PC-9 (cell line): ENCODE measurements at places on chromosomes 7 and 10. TPM values are rescaled to one million over a fixed set of nuclear protein-coding genes. Genes with fewer than 3 reads are reported as not detected.

DNA sequence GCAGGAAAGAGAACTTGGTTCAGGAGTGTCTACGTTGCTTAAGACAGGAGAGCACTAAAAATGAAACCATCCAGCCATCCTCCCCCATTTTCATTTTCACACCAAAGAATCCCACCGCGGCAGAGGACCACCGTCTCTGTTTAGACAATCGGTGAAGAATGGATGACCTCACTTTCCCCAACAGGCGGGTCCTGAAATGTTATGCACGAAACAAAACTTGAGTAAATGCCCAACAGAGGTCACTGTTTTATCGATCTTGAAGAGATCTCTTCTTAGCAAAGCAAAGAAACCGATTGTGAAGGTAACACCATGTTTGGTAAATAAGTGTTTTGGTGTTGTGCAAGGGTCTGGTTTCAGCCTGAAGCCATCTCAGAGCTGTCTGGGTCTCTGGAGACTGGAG, 1.4 kb upstream of the IL6 start:
- H3K4me3 ChIP-seq: no peak overlapping the region
- H3K27ac ChIP-seq: peak overlapping the region; percentile 73
- H3K27me3 ChIP-seq: no peaks in the 10 kb centered on the region
- H3K4me1 ChIP-seq: peaks cover 39% of the 10 kb centered on the region
- H3K36me3 ChIP-seq: no peaks in the 10 kb centered on the region

- no peaks in the 10 kb centered on the region for H3K36me3 ChIP-seq
- H3K27me3 ChIP-seq: no peaks in the 10 kb centered on the region
- peaks cover 15% of the 10 kb centered on the region for H3K4me1 ChIP-seq
- DNase-seq: no peak
- H3K27ac ChIP-seq: no peak overlapping the region
Observed at GRCh38 chr7:88357781-88358525, 51.3 kb upstream of the STEAP4 start.

DNA sequence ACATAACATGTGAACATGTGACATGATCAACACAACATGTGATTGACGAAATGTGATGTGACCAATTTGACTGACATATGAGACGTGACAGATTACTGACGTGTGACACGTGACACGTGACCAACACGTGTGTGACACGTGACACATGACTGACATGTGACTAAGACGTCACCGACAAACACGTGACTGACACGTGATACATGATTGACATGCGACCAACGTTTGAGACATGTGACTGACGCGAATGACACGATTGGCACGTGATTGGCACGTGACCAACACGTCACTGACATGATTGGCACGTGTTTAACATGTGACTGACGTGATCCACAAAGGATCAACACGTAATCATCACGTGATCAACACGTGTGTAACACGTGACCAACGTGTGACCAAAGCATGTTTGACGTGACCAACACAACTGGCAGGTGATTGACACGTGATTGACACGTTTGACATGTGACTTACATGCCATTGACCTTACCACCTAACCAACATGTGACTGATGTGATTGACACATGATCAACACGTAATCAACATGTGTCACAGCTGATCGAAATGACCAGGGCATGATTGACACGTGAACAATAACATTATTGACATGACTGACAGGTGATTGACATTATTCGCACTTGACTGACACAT, 23.7 kb downstream of the CRPPA start:
- H3K27ac ChIP-seq: no peak overlapping the region
- no peak overlapping the region; the same call in 1 of the 2 replicates for H3K4me3 ChIP-seq
- peaks cover 10% of the 10 kb centered on the region; the same call in 1 of the 2 replicates for H3K36me3 ChIP-seq
- no peaks in the 10 kb centered on the region for H3K27me3 ChIP-seq
- DNase-seq: no peak

DNA sequence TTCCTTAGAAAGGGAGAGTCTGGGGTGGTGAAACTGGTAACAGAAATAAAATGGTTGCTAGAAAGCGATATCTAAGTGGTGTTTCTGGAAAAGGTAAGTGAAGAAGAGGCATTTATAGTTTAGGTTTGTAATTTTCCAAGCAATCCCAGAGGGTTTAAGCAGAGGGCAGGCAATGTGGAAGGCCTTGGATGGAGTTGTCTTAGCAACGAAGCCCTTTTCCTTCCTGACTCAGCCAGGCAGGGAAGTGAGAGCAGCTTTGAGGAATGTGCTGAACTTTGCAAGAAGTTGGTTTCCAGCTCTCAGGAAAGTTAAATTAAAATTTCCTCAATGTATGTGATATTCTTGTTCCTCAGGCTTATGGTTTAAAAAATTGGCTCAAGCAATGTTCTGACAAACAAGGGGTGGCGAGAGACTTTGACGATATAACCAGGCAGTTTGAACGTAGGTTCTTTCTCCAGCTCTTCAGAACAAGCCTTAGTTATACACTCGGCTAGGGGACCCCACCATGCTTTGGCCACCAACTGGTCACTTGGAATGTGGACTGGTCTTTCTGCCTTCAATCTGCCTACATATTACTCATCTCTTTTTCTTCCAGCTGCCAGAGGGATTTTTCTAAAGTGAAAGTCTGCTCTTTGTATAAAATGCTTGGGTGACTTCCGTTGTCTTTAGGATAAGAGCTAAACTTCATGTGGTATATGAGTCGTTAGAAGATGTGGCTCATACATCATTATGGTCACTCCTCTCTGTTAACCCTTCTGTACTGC, 66.9 kb upstream of the SLC25A13 start:
- peaks cover 20% of the 10 kb centered on the region for H3K4me1 ChIP-seq
- H3K27me3 ChIP-seq: no peaks in the 10 kb centered on the region
- DNase-seq: no peak
- no peak overlapping the region for H3K4me3 ChIP-seq
- no peak overlapping the region for H3K27ac ChIP-seq

- H3K27me3 ChIP-seq: no peaks in the 10 kb centered on the region
- H3K27ac ChIP-seq: no peak overlapping the region
- no peak overlapping the region for H3K4me3 ChIP-seq
Observed at GRCh38 chr7:9958486-9958885, 1015.2 kb upstream of the PHF14 start.

GRCh38 chr10:102580230-102580629, 64.0 kb upstream of the TRIM8 start:
- no peaks in the 10 kb centered on the region for H3K36me3 ChIP-seq
- H3K4me1 ChIP-seq: no peaks in the 10 kb centered on the region
- no peak for DNase-seq
- no peaks in the 10 kb centered on the region for H3K27me3 ChIP-seq
- H3K27ac ChIP-seq: no peak overlapping the region

The ITGA8 gene
- not detected in 2 replicates for total RNA-seq

The CTAGE8 gene
- total RNA-seq: 7.2 and 9.9 TPM in 2 replicates
